ENCODE measurements at places on chromosomes 3 and 15.

GRCh38 chr15:69067296-69067695 lies 52.8 kb downstream of the NOX5 start:
- DNase-seq: no peak

- no peak for DNase-seq
Observed at GRCh38 chr3:33786565-33787327, 11.7 kb upstream of the PDCD6IP start.

DNA sequence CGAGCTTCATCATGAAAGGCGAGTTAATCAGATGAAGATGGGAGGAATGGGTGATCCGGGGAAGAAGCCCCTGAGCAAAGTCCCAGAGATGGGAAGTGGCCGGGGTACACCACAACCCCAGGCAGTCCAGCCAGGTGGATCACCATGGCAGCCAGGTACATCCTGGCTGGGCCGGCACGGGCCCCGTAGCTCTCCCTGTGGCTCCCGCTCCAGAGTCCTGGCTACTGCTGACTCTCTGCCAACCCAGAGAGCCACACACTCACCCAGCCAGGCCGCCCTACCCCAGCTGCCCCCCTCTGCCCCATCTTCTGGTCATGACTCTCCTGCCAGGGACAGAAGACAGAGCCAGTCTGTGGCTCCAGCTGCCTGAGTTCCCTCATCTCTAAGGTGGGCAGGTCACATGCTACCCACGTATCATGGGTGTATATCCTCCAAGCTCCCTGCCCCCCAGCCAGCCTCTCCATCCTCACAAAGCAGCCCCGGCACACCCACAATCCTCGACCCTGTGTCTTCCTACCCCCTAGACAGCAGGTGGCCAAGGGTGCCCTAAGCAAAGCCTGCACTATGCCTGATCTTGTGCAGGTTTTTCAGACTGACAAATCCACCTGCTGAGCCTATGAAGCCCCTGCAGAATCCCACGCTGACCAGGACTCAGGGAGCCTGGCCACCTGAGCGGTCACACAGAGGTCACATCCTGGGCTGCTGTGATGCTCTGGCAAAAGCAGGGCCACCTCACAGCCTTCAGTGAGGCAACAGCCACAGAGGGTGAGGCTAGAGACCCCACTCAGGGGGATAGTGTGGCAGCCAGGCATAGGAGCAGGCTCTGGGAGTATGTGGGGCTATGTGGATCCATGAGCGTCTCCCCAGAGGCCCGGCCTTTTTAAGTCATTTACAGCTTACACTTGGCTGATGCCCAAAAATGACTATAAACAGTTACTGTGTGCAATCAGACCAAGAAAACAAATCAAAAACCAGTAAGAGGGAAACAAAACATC lies 13.2 kb downstream of the XXYLT1 start:
- DNase-seq: no peak

DNA sequence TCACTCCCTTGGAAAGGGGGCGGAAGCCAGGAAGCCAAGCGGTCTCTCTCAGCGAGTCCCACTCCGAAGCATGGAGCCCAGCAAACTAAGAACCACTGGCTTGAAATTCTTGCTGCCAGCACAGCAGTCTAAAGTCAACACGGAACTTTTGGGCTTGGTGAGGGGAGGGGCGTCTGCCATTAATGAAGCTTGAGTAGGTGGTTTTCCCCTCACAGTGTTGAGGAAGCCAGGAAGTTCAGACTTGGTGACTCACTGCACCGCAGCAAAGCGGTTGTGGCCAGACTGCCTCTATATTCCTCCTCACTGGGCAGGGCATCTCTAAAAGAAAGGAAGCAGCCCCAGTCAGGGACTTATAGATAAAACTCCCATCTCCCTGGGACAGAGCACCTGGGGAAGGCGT lies 665.4 kb upstream of the CBLB start:
- no peak for DNase-seq

DNA sequence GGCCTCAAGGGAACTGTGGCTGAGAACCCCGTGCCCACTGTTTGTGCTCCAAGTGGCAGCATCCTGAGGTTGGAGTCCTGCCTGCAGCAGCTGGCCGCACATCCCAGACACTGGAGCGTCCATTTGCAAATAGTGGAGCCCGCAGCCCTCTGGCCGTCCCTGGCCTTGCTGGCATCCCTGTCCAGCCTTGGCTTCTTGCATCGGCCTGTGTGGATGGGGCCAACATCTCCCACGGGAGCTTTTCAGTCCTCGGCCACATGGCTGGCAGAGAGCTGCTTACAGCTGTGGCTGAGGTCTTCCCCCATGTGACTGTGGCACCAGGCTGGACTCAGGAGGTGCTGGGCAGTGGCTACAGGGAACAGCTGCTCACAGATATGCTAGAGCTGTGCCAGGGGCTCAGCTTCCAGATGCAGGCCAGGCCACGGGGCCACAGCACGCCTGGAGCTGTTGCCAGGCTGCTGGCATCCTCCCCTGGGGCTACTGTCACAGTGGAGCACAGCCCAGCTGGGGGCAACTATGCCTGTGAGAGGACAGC lies 71.2 kb downstream of the FAM43A start:
- DNase-seq: no peak

DNA sequence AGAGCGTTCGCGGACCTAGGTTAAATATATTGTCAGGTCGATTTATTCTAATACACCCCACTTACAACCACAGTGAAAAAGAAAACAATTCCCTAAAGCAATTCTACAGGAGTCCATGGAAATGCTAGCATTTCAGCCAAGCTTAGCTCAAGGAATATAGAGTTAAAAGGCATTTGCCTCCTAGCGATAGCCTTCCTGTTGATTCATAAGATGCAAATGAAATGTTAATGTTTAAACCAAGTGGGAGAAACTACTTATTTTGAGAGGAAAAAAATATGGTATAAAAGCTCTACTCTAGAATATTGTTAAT lies 1.7 kb upstream of the ALCAM start:
- DNase-seq: no peak

GRCh38 chr3:187621881-187622280 lies 48.3 kb downstream of the SST start:
- DNase-seq: no peak

GRCh38 chr3:108133048-108133369 lies 42.2 kb upstream of the CD47 start:
- no peak for DNase-seq

DNA sequence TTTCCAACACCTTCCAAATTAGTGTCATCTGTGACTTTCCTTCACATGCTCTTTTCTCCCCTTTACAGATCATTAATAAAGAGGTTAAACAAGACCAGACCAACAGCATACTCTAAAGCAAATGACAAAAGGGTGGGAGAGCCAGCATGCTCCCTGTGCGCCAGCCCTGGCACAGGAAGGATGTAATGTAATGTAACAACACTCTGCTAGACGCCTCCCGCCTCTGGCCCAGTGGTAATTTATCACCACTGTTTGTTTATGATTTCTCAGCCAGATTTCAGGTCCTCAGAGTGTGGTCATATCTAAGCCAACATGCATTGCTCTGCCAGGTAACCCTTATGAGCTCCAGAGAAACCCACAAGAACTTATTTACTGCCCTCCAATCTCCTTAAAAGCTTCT lies 189.5 kb upstream of the WNT5A start:
- DNase-seq: peak; percentile 43

DNA sequence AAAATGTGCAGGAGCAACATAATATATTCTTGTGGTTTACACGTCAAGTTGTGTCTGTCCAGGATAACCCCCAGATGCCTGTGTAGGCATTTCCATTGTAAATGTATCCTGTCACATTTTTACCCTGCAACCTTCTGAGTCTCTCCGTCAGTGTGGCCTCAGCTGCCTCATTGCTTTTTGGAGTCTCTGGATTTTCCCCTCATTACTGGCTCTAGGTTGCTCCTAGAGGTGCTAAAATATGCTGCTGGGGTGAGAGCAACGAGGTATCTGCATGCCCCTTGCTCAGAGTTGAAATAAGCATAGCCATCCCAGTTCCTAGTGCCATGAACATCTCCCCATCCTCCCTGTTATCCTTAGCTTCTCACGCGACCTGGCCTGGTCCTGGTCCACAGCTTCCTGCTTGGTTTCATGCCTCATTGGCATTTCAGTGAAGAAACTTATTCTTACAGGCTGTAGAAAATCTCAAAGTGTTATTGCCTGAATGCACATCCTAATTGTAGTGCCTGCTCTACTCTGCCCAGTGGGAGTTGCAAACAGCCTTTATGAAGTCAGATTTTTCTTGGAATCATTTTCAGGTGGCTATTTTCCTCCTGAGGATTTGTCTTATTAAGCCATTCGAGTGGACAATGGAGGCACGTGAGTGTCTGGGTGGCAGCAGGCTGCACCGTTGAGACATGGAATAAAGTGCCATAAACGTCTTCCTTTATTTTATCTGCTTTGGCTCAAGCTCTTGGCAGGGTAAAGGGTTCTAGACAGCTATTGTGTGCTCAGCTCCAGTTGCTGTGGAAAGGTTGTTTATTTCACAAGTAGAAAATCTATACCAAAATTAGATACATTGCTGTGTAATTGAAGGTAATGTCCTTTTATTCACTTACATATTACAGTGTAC lies 33.2 kb downstream of the OXNAD1 start:
- DNase-seq: no peak

DNA sequence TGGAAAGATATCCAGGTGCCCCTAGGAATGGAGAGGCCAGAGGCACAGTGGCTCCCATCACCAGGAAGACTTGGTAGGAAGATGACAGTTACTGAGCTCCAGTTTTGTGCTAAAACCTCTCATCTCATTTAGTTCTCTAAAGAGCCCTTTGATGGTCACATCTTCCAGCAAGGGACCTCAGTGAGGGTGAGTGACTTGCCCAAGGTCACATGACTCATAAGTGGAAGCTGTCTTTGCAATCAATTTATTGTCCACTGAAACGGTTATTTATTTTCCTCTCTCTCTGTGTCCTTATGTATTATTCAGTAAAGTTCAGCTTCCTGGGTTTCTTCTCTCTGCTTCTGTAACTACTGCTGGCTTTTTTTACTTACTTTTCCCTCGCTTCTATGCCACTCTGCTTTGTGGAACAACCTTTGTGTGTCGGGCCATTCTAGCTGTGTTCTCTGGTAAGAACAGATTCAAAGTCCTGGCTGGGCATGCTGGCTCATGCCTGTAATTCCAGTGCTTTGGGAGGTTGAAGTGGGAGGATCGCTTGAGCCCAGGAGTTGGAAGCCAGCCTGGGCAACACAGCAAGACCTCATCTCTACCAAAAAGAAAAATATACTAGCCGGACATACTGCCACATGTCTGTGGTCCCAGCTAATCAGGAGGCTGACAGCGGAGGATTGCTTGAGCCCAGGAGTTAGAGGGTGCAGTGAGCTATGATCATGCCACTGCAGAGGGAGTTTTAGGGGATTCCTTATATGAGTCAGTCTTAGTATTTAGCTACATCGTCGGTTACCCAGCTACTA lies 55.9 kb downstream of the PDIA5 start:
- DNase-seq: no peak

DNA sequence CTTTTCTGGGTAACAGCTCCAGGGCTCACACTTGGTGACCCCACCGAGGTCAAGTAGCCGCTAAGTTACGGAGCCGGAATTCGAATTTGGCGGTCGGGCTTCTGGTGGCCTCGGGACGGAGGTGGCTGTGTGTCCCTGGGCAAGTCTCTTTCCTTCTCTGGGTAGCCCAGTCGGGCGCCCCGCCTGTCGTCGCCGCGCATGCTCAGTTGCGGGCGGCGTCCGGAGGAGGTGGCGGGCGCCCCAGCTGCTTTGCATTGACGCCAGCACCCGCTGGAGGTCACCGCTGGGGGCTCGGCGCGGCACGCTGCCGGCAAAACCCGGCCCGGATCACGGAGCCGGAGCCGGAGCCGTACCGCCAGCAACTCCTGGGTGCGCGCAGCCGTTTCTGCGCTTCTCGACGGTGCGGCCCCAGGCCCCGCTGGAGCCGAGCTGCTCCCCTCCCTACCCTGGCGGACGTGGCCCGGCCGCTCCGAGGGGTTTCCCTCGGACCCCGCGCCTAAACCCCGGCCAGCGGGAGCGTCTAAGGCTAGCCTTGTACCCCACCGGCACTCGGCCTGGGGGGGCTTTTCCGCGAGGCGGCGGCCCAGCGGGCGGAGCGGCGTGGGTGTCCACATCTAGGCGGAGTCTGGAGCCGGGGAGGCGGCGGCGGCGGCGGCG lies 474 bp upstream of the PDE8A start:
- DNase-seq: peak; percentile 94

- DNase-seq: no peak
Observed at GRCh38 chr3:48879994-48880377, 18.7 kb downstream of the SLC25A20 start.

DNA sequence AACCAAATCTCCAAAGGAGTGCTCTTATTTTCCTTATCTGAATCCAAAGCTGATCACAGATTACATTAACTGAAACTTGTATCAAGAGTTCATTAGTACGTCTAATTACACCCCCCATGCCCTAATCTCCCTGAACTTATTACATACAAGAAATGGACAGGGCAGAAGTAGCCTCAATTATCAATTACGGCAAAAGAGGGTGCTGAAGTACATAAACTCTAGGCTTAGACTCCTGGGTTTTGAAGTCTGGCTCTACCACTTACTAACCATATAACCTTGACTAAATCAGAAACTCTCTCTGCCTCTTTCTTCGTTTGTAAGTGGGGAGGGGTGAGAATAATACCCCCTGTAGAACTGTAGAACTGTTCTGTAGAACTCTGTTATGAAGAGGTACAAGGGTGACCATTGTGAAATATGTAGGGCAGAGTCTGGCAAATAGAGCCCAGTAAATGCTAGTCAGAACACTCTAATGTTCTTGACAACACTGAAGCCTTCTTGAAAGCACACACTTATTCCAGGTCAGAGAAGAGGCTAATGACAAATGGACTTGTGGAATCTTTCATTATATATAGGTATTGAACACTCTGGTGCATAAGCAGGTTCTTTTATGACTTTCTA lies 19.6 kb upstream of the OR5K4 start:
- no peak for DNase-seq

DNA sequence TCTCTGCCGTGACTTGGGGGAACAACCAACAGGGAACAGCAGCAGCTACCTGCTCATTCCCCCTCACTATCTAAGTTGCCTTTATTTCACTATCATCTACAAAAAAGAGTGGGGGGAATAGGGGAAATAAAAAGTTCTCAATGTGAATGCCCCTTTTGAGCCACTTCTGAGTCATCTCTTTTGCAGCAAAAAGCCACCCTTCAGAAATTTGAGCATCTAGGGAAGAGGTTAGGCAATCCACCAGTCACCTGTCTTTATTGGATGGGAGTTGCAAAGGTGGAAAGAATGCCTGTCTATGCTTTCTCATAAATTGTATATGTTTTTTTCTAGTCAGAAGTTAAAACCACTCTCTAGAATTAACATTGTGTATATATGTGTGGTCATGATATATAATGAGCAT lies 41.1 kb downstream of the GPD1L start:
- DNase-seq: no peak

- DNase-seq: no peak
Observed at GRCh38 chr3:155015776-155016436, 64.2 kb upstream of the MME start.

GRCh38 chr3:143151004-143151731 lies 31.6 kb downstream of the CHST2 start:
- DNase-seq: no peak

- no peak for DNase-seq
Observed at GRCh38 chr15:92813485-92813884, 86.6 kb upstream of the CHD2 start.

- DNase-seq: peak; percentile 78
Observed at GRCh38 chr3:123584284-123584987, 417 bp downstream of the HACD2 start.

- no peak for DNase-seq
Observed at GRCh38 chr15:30997270-30997669, 5.8 kb upstream of the MTMR10 start.

Measured in coronary artery (tissue), 2 donors.